ENCODE measurements at places on chromosomes 3 and 15.

- DNase-seq = no peak
Observed at GRCh38 chr15:89487791-89488190, 8.6 kb downstream of the RHCG start.

DNA sequence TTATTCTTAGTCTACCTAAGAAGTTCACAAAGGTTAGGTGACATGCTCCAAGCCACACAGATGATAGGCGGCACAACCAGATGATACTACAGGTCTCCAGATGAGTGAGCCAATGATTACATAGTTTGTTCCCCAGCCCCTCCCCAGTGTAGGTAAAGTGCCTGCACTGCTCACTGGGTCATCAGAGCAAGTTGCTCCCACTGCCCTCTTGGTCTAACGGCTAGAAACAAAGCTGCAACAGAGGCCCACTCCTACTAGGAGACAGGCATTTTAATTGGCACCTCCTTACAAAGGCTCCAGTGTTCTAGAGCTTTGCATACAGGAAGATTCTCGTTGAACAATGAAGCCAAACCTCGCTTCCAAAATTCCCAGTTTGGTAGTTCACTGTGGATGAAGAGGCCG is 47.3 kb downstream of the TMEM44 start:
- DNase-seq = no peak

GRCh38 chr15:71888797-71889196 is 78.4 kb downstream of the NR2E3 start:
- DNase-seq = no peak

GRCh38 chr3:8524249-8524648 is 22.6 kb downstream of the LMCD1 start:
- no peak for DNase-seq

DNA sequence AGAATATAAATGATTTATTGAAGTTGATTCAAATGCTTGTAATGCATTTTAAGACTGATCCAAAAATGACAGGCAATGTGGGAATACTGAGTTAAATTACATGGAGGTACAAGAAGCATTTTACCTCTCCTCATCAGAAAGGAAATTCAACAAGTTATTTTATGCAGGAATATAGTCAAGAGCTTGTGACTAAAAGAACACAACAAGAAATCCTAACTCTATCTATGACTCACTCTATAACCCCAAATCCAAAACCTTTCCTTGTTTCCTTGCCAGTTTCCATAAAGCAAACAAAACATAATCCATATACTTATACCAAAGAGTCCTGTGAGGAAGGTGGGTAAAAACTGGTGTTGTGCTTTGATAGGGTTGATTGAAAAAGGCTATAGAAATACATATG is 30.8 kb downstream of the SIN3A start:
- no peak for DNase-seq

DNA sequence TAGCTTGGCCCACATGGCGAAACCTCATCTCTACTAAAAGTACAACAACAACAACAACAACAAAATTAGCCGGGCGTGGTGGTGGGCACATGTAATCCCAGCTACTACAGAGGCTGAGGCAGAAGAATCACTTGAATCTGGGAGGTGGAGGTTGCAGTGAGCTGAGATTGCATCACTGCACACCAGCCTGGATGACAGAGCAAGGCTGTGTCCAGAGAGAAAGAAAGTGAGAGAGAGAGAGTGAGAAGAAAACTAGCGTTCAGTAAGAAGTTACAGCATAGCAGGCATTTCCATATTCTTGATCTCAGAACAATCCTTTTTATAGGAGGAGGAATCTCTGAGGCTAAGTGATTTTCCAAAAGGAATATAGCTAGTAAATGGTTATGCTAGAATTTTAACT is 1076.1 kb downstream of the AGBL1 start:
- no peak for DNase-seq

DNA sequence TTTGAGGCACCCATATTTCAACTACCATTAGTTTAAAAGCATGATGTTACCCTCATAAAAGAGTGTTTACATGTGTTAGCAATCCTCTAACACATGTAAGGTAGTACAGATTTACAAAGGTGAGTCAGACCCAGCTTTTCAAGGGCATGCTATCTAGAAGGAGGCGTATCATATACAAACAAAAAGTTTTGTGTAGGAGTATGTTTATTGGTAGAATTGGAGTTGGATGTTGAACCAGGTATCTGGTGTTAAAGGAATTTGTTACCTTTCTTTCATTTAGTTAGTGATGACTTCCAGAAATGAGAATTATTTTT is 2.4 kb downstream of the HACD3 start:
- DNase-seq = no peak

GRCh38 chr15:80819001-80819400 is 39.8 kb downstream of the CEMIP start:
- no peak for DNase-seq

DNA sequence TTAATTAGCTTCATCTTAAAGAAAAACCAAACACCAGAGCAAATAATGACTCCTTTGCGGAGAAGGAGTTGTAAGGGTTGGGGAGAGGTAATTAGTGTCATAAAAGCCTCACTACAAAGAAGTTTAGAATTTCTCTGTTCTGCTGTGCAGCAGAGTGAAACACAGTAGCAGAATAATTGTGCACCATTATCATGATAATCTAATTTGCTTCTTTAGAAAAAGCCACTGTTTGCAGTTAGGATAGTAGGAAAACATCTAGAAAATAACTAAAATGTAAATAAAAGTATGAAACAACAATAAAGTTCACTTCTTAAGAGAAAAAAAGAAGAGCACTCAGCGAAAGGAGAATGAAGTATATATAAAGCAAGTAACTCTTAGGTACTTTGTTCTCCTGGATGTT is 5.5 kb downstream of the SHOX2 start:
- no peak for DNase-seq

GRCh38 chr3:71723452-71724170 is 1.6 kb downstream of the EIF4E3 start:
- no peak for DNase-seq

GRCh38 chr3:194315088-194315964 is 35.8 kb downstream of the CPN2 start:
- DNase-seq = peak; percentile 93

GRCh38 chr15:51613951-51614350 is 8.6 kb downstream of the DMXL2 start:
- no peak for DNase-seq

Measured in progenitor cell of endocrine pancreas (in vitro differentiated cells).